ENCODE measurements at places on chromosomes 7 and 10.

GRCh38 chr10:7950981-7951847 is 103.3 kb upstream of the GATA3 start:
- no peak for DNase-seq
- no peaks in the 10 kb centered on the region for H3K36me3 ChIP-seq
- H3K4me3 ChIP-seq: no peak overlapping the region
- H3K27me3 ChIP-seq: no peaks in the 10 kb centered on the region

- no peak overlapping the region for H3K27ac ChIP-seq
- H3K36me3 ChIP-seq: peaks cover 19% of the 10 kb centered on the region
- H3K27me3 ChIP-seq: no peaks in the 10 kb centered on the region
These were observed 23.5 kb downstream of the BCCIP start for GRCh38 chr10:125846894-125847293.

DNA sequence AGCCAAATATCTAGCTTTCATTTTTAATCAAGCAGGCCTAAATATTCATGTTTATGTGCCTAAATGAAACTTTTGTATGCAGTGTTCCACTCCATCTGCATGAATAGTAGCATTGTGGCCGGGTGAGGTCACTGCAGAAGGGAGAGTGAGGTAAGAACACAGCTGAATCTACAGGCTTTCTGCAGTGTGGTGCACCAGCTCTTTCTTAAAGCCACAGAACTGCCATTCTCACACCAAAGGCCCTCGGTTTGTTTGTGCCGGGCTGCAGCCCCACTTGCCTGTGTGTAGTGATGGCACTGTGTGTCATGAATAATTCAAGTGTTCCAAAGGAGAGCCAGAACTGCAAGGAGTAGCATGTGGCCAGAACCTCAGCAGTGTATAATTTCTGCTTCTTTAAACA is 204.1 kb downstream of the TRIL start:
- no peak overlapping the region for H3K4me3 ChIP-seq
- H3K36me3 ChIP-seq: no peaks in the 10 kb centered on the region
- H3K4me1 ChIP-seq: peaks cover 2% of the 10 kb centered on the region
- DNase-seq: no peak

DNA sequence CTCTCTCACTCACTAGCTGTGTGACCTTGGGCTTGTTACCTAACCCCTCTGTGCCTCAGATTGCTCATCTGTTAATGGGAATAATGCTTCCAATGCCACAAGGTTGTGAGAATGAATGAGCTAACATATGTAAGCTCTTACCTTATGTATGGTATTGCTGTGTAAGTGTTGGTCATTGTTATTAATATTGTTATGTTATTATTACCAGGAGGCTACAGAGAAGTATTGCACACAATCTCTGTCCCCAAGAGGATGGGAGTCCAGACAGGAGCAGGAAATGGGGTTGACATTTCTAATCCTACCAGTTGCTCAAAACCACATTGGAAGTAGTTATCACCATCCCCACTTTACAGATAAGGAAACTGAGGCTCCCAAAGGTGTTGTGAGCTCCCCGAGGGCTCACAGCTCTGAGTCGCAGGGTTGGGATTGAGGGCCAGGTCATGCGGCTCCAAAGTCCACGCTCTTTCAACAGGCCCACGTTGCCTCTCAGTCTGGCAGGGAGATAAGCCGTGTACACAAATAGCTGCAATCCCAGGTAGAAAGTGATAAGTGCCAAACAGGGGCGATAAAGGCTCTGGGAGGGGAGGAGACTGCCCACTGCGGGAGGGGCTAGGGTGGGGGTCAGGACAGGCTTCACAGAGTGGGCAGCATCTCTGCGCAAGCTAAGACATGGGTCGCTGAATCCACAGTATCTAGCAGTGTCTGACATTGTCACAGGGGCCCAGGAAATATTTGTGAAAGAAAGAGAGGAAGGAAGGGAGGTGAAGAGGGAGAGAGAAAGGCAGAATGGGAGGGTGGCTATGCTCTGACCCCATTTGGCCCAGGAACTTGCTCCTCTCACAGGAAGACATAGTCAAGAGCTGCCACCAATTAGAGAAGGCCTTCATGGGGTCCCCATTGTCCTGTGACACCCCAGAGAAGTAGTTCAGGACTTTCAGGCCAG is 9.6 kb upstream of the ZMIZ1 start:
- DNase-seq: no peak
- H3K27ac ChIP-seq: no peak overlapping the region
- no peaks in the 10 kb centered on the region for H3K27me3 ChIP-seq
- H3K36me3 ChIP-seq: no peaks in the 10 kb centered on the region
- no peak overlapping the region for H3K4me3 ChIP-seq

- H3K27ac ChIP-seq: no peak overlapping the region
- no peaks in the 10 kb centered on the region for H3K27me3 ChIP-seq
- no peaks in the 10 kb centered on the region for H3K36me3 ChIP-seq
- DNase-seq: no peak
These were observed 74.0 kb upstream of the ST8SIA6 start for GRCh38 chr10:17528306-17528862.

GRCh38 chr7:68823996-68824780 is 774.1 kb upstream of the AUTS2 start:
- H3K36me3 ChIP-seq: no peaks in the 10 kb centered on the region
- no peak overlapping the region for H3K27ac ChIP-seq
- H3K27me3 ChIP-seq: no peaks in the 10 kb centered on the region
- no peaks in the 10 kb centered on the region for H3K4me1 ChIP-seq

- H3K27ac ChIP-seq: no peak overlapping the region
- no peaks in the 10 kb centered on the region for H3K4me1 ChIP-seq
- no peaks in the 10 kb centered on the region for H3K27me3 ChIP-seq
- no peak for DNase-seq
- H3K4me3 ChIP-seq: no peak overlapping the region
- no peaks in the 10 kb centered on the region for H3K36me3 ChIP-seq
These were observed 489.4 kb downstream of the DNAJB9 start for GRCh38 chr7:109059089-109059488.

DNA sequence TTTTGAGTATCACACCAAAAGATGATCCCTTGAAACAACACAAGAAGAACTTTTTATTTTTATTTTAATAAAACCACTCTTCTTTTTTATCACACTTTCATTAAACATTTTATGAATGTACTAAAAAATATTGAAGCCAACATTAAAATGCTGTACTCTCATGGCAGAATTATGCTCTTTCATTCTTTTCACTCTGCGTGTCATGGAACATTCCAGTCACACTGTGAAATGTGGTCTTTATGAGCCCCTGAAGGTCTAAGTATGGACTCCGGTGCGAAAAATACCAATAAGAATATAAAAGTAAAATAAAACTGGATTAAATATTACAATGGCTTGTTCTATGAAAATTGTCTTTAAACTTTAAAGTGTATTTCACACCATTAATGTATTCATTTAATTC is 148.4 kb downstream of the TMEM26 start:
- H3K36me3 ChIP-seq: no peaks in the 10 kb centered on the region
- H3K27ac ChIP-seq: no peak overlapping the region
- H3K4me1 ChIP-seq: no peaks in the 10 kb centered on the region
- H3K27me3 ChIP-seq: no peaks in the 10 kb centered on the region

- H3K27ac ChIP-seq: no peak overlapping the region
- H3K27me3 ChIP-seq: no peaks in the 10 kb centered on the region
- DNase-seq: no peak
These were observed 18.0 kb downstream of the FKBP6 start for GRCh38 chr7:73345951-73346350.

DNA sequence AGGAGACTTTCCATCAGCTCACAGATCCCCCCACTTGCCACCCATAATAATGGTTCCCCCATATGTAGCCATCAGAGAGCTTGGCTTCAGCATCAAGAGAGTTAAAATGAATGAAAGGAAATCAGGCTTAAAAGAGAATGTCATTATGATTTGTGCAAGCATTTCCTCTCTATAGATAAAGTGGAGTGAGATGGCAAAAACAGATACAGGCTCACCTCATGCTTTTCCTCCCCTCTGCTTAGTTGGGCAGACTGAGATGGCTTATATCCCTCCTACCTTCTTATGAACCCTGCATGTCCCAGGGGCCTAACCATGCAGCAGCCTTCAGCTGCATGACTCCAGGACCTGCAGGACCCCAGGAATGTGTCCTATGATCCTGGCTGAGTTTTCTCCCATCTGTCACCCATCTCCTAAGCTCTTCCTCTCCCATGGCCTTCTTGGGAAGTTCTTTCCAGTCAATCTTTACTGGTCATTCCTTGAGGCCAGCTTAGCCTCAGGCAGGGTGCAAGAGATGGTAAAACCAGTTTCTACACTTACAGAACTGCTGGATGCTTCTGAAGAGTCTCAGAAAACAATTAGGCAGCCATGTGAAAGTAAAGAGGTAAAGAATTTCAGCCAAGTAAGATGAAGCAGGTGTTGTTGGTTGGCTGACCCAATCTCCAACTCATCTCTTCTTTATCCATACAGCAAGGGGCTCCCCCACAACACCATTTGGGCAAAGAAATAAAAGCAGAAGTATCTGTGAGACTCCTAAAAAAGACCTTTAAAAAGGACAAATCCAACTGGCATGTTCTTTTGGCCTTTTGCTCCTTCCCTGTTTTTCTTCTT is 159.7 kb downstream of the RTKN2 start:
- peak overlapping the region; percentile 56 for H3K27ac ChIP-seq
- peaks cover 13% of the 10 kb centered on the region for H3K4me1 ChIP-seq
- DNase-seq: no peak
- H3K4me3 ChIP-seq: no peak overlapping the region

- no peak for DNase-seq
- peak overlapping the region; percentile 99 for H3K27ac ChIP-seq
- peaks cover 39% of the 10 kb centered on the region for H3K4me1 ChIP-seq
- no peaks in the 10 kb centered on the region for H3K36me3 ChIP-seq
- H3K27me3 ChIP-seq: no peaks in the 10 kb centered on the region
- no peak overlapping the region for H3K4me3 ChIP-seq
These were observed 17.0 kb downstream of the CUBN start for GRCh38 chr10:17112566-17112965.

- no peak overlapping the region for H3K4me3 ChIP-seq
- no peaks in the 10 kb centered on the region for H3K4me1 ChIP-seq
- no peak overlapping the region for H3K27ac ChIP-seq
- no peaks in the 10 kb centered on the region for H3K27me3 ChIP-seq
- DNase-seq: no peak
These were observed 21.8 kb downstream of the AKR1E2 start for GRCh38 chr10:4847561-4848355.

GRCh38 chr10:13871776-13872175 is 285.0 kb downstream of the PRPF18 start:
- no peaks in the 10 kb centered on the region for H3K4me1 ChIP-seq
- no peak overlapping the region for H3K27ac ChIP-seq
- H3K27me3 ChIP-seq: no peaks in the 10 kb centered on the region

DNA sequence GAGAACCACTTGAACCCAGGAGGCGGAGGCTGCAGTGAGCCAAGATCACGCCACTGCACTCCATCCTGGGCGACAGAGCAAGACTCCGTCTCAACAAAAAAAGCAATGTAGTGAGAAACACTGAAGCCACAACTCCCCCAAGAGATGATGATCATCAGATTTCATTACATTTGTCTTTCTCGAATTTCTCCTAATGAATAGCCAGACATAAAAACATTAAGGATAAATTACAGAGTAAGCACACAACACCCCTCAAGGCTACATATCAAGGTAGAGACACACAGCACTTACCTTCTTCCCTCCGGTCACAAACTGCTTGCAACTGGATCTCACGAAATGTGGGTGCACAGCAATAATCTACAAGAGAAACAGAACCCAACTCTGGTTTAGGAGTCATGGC is 91.5 kb downstream of the VPS41 start:
- no peak overlapping the region for H3K27ac ChIP-seq
- H3K27me3 ChIP-seq: no peaks in the 10 kb centered on the region
- DNase-seq: no peak

- H3K27me3 ChIP-seq: no peaks in the 10 kb centered on the region
- no peaks in the 10 kb centered on the region for H3K4me1 ChIP-seq
- no peak overlapping the region for H3K4me3 ChIP-seq
- no peaks in the 10 kb centered on the region for H3K36me3 ChIP-seq
These were observed 155.2 kb downstream of the MBL2 start for GRCh38 chr10:52617346-52617745.

DNA sequence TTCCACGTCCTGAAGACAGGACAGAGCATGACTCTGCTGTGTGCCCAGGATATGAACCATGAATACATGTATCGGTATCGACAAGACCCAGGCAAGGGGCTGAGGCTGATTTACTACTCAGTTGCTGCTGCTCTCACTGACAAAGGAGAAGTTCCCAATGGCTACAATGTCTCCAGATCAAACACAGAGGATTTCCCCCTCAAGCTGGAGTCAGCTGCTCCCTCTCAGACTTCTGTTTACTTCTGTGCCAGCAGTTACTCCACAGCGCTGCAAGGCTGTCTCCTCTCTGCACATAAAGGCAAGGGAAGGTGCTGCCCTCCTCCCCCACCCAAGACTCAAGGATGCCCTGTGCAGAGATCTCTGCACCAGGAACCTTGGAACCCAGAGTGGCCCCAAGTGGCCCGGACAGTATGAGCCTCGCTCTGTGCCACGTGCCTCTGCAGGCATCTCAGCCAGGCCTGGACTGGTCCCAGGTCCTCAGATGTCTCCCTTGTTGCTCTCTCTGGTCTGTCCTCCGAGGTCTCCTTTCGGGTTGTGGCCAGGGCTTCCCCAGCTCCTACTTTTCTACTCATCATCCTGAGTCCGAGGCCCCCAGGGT is 230.3 kb upstream of the PRSS58 start:
- H3K36me3 ChIP-seq: no peaks in the 10 kb centered on the region
- no peak overlapping the region for H3K4me3 ChIP-seq
- H3K27ac ChIP-seq: no peak overlapping the region

- H3K4me3 ChIP-seq: no peak overlapping the region
- H3K27me3 ChIP-seq: no peaks in the 10 kb centered on the region
- H3K27ac ChIP-seq: no peak overlapping the region
- peaks cover 27% of the 10 kb centered on the region for H3K4me1 ChIP-seq
- no peak for DNase-seq
These were observed 48.1 kb downstream of the CTTNBP2 start for GRCh38 chr7:117825132-117825531.

DNA sequence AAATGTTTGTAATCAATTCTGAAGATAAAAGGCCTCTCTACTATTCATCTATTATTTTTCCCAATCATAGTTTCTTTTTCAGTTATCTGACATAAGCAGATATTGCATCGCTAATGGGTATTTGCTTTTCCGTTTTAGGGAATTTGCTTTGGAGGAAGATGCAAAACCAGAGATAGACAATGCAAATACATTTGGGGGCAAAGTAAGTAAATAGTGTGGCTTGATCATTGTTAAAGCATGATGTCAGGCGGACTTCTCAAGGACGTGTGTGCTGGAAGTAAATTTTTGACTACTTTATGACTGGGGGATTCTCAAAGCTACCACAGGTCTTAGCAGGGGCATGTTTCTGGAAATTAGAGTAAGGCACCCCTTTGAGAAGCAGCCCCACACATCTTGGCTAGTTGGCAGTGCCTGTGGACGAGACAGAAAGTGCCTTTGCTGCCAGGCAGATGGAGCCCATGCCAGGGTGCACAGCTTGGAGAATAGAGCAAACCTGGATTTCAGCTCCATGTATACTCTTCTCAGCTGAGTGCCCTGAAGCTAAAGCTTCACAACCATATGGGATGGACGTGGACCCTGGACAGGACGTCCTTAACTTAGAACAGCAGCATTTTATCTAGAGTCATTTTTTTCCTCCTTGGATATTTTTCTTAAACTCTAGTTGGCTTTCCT is 68.6 kb downstream of the SRI start:
- H3K4me3 ChIP-seq: no peak overlapping the region
- H3K27me3 ChIP-seq: no peaks in the 10 kb centered on the region
- H3K27ac ChIP-seq: no peak overlapping the region
- H3K36me3 ChIP-seq: no peaks in the 10 kb centered on the region

GRCh38 chr10:20888620-20889330 is 8.3 kb downstream of the NEBL start:
- no peak for DNase-seq
- no peak overlapping the region for H3K4me3 ChIP-seq
- H3K36me3 ChIP-seq: no peaks in the 10 kb centered on the region
- no peaks in the 10 kb centered on the region for H3K27me3 ChIP-seq

GRCh38 chr7:22385326-22385725 is 28.4 kb upstream of the RAPGEF5 start:
- H3K36me3 ChIP-seq: no peaks in the 10 kb centered on the region
- no peak overlapping the region for H3K4me3 ChIP-seq
- no peak for DNase-seq
- H3K4me1 ChIP-seq: no peaks in the 10 kb centered on the region
- no peaks in the 10 kb centered on the region for H3K27me3 ChIP-seq
- H3K27ac ChIP-seq: no peak overlapping the region
